NCI-H187 treated with DMSO at 0.1 percent for 48 hours (cell line): ENCODE measurements at places on chromosomes 7 and 10.

DNA sequence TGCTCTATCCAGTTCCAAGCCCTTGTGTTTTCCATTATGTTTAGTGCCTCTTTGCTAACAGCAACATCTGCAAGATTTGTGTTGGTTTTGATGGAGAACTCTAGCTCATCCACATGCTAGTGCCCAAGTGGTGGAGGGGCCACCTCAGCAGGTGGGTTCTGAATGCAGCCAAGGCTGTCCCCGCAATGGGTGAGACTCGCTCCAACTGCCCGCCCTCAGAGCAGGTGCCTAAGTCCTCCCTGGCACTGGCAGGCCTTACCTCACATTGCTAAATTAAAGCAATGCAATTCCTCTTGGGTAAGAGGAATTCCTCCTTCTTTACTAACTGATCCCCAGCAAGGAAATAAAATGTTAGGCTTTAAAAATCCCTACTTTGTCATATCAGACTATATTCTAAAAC lies 146.8 kb downstream of the ADCY1 start:
- DNase-seq = no peak

GRCh38 chr7:141103847-141104429 lies 30.1 kb downstream of the TMEM178B start:
- no peak for DNase-seq

GRCh38 chr10:90905925-90906324 lies 15.0 kb downstream of the ANKRD1 start:
- no peak for DNase-seq

DNA sequence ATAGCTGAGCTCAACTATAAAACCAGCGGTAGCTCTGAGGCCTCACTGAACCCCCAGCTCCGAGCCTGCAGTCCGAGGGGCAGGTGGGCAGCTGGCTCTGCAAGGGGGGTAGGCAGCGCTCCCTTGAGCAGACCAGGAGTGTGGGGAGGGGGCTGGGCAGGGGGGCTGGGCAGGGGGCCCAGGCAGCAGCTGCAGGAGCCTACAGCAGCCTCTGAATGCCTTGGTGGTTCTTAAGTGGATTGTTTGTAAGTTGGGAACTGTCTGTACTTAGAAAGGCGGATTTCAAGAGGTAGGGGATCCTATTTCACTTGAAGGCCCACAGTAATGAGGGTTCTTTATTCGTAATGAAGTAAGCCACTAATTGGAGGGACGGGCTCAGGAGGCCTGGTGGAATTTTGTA lies 72.3 kb downstream of the ICA1 start:
- peak; percentile 72 for DNase-seq

- DNase-seq = no peak
These were observed 9.0 kb upstream of the VSIR start for GRCh38 chr10:71782221-71782916.

DNA sequence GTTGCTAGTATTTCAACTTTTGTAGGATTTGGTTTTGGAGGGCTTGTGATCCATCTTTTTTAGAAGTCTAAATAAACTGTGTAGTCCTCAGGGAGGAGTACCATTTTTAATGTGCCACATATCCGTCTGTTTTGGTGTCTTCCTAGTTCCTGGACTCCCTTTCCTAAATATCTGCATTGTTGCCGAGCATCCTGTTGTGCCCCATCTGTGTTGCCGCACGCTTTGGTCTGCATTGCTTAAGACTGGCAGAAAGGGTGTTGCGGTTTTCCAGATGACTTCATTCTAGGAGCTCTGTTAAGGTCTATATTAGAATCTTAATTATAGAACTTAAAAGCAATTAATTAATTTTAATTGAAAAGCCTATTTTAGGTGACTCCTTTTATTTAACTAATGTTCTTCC lies 49.4 kb downstream of the RBM33 start:
- DNase-seq = no peak

DNA sequence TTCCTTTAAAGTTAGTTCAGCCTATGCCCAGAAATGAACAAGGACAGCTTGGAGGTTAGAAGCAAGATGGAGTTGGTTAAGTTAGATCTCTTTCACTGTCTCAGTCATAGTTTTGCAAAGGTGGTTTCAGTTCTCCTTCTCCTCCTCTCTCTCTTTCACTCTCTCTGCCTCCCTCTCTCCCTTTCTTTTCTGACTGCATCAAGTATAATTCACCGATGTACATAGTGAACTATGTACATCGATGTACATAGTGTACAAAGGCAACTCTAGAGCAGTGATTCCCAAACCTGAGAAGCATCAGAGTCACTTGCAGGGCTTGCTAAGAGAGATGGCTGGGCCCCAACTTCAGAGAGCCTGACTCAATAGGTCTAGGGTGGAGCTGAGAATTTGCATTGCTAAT lies 1259.7 kb downstream of the TYW1 start:
- no peak for DNase-seq

- no peak for DNase-seq
These were observed 303.3 kb upstream of the COBL start for GRCh38 chr7:51619880-51620279.

DNA sequence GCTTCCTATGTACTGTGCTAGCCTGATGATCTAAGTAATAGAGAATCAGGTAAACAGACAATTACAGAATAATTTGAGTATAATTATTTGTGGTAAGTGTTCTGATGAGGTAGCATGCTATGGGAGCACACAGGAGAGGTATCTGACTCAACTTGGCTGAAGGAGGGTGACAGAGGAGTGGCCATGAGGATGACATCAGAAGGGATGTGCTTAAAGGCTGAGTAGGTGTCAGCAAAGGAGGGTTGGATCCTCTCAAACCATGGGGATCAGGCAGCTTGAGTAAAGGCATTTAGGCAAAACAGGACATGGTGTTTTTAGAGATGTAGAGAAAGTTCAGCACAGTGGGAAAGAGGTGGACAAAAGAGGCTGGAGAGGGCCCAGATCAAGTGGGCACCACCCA lies 29.0 kb downstream of the KLHDC10 start:
- no peak for DNase-seq

DNA sequence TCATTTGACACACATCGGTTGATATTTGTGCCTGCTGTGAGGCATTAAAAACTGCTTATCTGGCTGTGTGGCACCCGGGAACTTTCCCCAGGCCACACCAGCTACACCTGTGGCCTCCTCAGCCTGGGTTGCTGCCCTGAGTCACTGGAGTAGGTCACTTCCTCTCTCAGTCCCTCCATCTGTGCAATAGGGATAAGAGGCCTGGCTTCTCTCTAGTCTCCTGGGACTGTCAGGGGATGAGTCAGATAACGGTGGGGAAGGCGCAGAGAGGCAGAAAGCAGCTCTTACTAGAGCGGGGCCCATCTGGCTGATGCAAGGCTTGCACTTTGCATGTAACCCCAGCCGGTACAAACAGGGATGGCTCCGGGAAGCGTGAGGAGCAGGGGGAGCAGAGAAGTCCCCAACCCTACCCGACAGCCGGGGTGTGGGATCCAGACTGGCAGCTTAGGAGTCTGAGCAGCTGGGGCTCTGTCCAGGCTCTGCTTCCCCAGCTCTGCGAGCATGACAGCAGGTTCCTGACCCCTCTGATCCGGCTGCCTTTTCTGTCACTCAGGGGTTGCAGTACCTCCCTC lies 34.0 kb downstream of the DNAJB12 start:
- DNase-seq = peak; percentile 14

GRCh38 chr10:123523833-123524232 lies 142.3 kb upstream of the GPR26 start:
- no peak for DNase-seq

DNA sequence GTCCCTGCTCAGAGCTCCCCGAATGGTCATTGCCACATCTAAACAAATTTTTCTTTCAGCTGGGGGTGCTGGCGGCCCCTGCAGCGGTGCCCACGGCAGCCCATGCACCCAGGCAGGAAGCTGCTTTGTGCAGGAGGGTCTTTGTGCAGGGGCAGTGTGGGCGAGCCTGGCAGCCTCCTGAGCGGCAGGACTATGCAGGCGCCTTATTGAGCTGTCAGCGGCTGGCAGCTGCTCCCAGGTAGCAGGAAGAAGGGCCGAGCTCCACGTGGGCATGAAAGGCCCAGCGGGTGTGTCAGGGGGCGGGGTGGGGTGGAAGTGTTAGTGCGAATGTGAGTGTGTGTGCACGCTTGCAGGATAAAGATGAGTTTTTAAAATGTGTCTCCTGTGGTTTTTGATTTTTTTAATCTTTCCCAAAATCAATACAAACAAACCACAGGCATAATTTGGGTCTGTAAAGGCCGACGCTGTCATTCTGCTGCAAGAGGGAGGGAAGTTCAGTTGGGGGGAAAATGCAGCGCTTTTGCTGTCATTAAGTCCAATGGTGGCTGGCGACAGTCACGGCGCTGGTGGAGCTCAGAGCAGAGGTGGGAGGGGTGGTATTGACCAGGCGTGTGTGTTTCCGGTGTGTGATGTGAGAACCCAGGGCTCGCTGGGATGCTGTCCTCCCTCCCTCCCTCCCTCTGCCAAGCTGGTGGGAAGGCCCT lies 83.9 kb downstream of the LHPP start:
- peak; percentile 1 for DNase-seq

DNA sequence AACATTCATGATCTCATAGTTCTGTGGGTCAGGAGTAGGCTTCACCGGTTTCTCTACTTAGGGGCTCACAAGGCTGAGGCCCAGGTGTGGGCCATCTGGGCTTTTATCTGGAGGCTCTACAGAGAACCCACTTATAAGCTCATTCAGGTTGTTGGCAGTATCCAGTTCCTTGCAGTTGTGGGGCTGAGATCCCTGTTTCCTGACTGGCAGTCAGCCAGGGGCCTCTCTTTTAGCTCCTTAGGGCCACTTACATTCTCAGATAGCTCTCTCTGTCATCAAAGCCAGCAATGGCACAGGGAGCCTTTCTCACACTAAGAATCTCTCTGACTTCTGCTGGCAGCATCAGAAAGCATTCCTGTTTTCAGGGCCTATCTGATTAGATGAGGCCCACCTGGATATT lies 18.2 kb upstream of the HECTD2 start:
- no peak for DNase-seq

GRCh38 chr10:63806330-63806729 lies 285.1 kb downstream of the REEP3 start:
- DNase-seq = no peak

DNA sequence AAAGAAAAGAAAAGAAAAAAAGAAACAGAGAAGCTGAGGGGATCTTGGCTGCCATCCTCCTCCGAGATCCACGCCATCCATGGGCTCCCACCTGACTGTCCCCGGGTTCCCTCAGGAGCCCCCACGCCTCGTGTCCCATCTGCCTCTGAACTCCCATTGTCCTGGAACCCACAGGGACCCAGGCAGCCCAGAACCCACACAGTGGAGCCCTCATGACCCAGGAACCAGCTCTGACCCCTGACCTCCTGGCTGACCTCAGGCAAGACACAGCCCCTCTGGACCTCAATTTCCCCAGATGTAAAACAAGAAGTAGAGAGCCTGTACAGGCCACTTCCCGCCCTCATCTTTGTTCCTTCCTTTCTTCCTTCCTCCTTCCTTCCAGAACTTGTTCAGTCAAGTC lies 40.4 kb downstream of the RASGEF1A start:
- DNase-seq = no peak

DNA sequence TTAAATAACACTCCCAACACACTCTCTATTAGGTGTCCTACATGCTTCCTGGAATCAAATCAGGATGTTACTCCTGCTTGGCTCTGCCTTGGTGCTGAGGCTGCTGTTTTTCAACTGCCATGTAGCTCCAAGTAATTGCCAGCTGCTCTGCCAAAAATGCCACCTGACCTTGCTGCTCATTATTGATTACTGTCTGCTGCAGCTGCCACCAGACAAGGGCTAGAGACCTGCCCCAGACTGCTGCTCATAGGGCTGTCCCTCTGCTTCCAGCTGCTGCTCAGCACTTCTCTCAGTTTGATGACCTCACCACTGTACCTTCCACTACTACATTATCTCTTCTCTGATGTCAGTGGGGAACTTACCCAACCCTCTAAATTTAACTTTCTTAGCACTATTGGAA lies 102.5 kb downstream of the PCLO start:
- DNase-seq = no peak

DNA sequence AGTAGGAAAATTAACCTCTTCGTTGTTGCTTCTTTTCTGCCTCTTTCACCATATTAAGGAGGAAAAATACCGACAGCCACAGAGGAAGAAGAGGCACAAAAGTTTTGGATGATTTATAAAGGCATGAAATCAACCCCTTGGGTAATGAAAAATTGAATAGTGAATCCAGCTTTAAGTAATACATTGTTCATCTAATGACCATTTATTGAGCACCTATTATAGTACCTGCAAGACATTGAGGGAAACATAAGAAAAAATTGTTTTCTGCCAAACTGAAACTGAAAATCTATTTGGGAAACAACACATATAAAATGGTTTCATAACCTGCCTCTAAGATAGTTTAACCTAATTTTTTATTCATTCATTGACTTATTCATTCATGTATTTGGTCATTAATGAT lies 8.2 kb downstream of the ECHDC3 start:
- DNase-seq = no peak

DNA sequence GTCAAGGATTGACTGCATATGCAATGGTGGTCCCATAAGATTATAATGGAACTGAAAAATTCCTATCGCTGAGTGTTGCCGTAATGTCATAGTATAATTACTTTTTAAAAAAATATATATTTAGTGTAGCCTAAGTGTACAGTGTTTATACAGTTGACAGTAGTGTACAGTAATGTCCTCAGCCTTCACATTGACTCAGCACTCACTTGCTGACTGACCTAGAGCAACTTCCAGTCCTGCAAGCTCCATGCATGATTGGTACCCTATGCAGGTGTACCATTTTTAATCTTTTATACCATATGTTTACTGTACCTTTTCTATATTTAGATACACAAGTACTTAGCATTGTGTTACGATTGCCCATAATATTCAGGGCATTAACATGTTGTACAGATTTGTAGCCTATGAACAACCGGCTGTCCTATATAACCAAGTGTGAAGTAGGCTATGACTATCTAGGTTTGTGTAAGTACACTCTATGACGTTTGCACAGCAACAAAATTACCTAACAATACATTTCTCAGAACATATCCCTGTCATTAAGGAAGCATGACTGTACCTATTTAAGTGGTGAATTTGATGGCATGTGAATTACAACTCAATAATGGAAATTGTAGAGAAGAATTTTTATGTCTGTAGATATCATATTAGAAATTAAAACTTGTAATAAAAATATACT lies 40.9 kb downstream of the CCNY start:
- DNase-seq = no peak

DNA sequence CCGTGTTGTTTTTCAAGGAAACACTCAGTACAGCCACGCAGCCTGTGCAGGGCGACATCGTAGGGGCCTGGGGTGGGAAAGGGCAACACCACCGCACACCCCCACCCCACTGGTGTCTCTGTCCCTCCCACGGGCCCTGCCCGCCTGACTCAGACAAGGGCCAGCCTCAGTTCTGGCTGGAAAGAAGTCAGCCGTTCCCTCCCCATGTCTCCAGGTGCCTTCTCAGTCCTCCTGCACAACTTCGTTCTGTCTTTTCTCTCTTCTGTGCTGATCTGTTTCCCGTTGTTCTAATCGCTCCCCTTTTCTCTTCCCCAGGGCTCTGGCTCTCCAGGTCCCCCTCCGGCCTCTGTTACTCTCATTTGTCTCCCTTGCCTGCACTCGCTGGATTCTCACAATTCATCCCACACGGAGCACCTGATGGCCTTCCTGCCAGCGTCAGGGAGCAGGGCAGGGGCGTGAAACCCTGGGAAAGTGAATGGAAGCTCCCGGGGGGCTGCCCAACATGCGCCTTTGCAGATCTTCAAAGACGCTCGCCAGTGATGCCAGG lies 97.7 kb downstream of the WDR37 start:
- no peak for DNase-seq
